Stimulated activated CD4-positive, alpha-beta T cell treated with anti-CD3 and anti-CD28 coated beads, TNF-alpha, amount 100 ng/mL, for 1 hour (primary cell): ENCODE measurements at places on chromosomes 12 and 14.

DNA sequence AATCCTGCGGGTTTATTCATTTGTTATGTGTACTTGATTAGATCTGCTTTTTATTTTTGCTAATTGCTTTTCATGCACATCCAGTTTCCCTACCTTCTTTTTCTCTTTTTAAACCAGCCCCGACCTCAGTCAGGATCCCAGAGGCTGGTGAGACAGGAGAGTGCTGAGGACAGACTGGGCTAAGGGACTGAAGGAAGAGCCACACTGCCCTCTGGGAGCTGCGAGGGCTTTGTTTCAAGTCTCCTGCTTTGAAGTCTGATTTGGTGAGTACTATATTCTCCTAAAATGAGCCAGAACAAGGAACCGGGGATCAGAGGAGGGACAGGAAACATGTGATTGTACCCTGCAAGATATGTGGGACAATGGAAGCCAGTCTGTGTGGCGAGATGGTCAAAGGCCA, 23.9 kb downstream of the PRICKLE1 start:
- DNase-seq, result no peak

- DNase-seq, result no peak
Observed at GRCh38 chr12:90290980-90291975, 582.6 kb upstream of the ATP2B1 start.

GRCh38 chr12:5429741-5430557, 2.0 kb upstream of the NTF3 start:
- no peak for DNase-seq

DNA sequence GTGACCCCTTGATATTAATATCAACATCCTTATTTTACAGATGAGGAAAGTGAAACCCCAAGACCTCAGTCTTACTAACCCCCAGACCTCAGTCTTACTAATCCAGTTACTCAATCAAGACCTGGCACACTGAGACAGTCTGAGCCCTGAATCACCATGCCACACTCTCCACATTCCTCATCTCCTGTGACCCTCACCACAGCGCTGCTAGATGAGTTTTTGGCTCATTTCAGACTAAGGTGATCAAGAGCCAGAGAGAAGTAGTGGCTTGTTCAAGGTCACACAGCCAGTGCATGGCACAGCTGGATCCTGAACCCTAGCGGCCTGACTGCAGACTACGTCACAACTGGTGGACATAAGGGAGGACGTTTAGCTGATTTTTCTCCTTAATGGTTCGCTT, 579.2 kb downstream of the BCL11B start:
- no peak for DNase-seq

- DNase-seq, result no peak
Observed at GRCh38 chr12:74900232-74900631, 309.4 kb downstream of the KCNC2 start.

GRCh38 chr12:103198499-103198898, 241.0 kb downstream of the ASCL1 start:
- no peak for DNase-seq

DNA sequence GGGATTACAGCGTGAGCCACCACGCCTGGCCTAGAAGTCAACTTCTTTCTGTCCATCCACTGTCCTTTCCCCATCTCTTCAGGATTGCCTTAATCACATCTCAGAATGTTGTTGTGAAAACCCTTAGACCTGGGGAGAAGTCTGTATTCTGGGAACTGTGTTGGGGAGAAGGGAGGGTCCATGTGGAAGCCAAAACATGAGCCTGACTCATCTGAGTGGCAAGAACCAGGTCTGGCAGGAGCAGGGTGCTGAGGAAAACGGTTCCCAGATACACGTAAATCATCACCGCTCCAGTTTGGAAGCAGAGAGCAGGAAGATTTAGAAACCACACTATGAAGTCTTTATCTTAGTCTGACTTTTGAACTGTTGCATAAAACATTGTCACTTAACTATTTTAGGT, 245.6 kb upstream of the RGS6 start:
- no peak for DNase-seq

DNA sequence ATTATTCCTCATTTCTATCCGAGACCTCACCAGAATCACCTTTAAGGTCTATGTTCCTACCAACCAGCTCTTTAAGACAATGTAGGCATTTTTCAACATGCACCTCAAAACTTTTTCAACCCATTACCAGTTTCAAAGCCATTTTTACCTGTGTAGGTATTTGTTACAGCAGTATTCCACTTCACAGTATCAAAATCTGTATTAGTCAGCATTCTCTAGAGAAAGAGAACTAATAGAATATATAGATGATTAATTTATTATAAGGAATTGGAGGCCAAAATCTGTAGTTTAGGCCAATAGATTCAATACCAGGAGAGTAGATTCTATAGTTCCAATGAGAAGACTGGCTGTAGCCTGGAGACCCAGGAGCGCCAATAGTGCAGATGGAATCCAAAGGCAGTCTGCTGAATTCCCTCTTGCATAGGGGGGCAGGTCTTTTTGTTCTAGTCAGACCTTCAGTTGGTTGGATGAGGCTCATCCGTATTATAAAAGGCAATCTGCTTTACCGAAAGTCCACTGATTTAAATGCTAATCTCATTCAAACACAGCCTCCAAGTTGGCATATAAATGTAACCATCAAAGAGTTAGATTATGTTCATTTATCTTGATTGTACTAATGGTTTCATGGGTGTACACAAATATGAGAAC, 151.6 kb upstream of the SYT1 start:
- DNase-seq, result no peak

- DNase-seq, result no peak
Observed at GRCh38 chr14:32470161-32470715, 141.1 kb downstream of the AKAP6 start.

- peak; percentile 36 for DNase-seq
Observed at GRCh38 chr12:6827437-6827911, 733 bp upstream of the P3H3 start.

DNA sequence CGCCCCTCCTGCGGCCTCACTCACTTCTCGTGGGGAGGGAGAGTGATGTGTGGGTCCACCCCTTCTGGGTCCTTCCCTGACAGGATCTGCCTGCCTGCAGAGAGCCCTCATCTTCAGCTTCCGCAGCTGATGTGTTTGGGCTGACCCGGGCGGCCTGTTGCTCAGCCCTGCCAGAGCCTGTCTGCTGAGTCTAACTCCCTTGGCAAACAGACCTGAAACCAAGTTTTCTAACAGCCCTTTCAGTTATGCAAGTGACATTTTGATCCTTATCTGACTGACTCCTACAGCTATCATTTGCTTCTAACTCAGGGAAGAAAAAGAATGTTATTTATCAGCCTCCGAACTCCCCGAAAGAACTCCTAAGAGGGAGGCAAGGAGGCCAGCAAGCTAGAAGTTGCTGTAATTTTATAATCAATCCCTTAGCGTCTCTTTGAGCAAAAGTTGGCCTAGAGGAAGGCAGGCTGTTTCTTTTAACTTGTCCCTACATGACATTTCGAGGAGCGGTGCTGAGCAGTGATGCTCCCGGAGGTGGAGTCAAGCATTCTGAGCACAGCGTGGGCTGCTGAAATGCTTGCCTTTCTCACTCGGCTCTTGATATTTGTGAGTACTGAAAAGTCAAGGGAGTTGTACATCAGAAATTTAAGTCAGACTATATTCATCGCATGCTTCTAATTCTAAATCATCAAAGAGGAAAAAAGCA, 31.5 kb upstream of the CACNA2D4 start:
- DNase-seq, result no peak

DNA sequence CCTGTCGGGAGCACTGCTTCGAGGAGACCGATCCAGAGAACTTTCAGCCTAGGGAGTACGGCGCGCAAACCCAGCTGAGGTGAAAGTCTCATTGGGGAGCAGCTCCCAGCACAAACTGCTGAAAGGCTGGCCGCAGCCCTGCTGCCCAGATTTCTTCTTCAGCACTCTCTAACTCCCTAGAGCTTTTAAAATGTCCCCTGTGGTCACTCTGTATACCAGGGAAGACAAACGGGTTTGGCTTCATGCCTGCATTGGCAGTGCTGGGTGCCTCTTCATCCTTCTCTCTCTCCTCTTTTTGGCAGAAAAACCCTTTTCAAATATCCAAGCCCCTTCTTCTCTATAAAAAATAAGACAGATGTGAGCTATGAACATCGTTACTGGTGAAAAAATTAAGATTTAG, 34.9 kb downstream of the BBS10 start:
- no peak for DNase-seq

DNA sequence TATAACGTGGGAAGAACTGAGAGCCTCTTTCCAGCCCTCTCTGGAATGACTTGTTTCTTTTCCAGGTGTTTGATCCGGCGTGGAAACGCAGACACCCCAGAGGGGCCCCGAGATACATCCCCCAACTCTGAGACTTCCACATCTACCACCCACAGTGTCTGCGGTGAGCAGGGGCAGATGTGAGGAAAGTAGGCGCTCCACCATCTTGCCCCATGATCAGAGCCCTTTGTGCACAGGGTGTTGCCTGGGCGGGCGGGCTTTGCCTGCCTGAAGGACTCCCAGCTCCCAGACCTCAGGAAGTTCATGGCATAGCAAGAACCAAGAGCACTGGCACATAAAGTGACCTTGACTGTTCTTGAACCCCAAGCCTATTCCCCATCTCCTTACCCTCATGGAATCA, 2.8 kb downstream of the CARMIL3 start:
- no peak for DNase-seq

- no peak for DNase-seq
Observed at GRCh38 chr14:37254411-37254947, 56.7 kb downstream of the MIPOL1 start.

DNA sequence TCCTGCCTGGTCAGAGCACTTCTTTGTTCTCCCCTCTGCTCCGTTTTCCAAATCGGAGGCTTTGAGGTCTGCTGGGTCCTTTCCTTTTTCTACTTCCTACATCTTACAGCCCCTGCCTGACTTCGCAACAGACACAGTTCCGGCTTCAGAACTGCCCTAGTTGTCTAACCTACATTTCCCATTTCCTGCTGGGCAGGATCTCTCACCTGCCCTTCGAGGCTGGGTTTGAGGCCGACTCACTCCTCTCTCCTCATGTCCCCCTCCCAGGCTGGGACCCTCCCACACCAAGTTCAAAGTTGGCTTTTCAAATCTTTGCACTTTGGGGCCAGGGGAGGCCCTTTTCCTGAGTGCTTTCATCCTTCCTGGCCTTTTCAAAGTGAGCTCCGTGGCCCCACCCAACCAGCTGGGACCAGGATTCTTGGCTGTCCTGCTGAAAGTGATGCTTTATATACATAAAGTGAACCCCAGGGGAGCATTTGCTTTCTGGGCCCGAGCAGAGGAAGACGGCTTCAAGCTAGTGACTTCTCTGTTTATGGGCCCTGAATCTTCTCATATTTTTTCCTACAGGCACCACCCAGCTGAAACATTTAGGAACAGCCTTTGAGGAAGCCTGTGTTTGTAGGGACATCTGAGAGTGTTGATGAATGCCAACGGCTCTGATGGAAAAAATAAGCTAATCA, 281.0 kb upstream of the CRY1 start:
- no peak for DNase-seq

GRCh38 chr14:34098045-34098984, 147.4 kb upstream of the EGLN3 start:
- DNase-seq, result no peak

DNA sequence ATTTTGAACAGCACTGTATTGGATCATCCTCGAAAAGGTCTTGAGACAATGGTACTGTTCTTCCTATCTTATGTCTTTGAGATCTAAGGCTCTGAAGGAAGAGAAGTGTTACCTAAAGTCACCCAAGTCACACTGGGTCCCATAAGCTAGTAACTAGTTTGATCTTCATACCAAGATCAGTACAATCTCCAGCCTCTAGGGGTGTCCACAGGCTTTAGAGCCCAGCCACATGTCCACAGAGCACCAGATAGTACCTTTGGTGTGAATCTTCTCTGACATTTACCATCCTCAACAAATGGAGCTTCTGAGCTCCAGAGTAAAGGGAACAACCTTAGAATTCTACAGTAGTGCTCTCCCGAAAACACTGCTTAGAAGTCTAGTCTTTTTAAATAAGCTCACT, 78.7 kb downstream of the KSR2 start:
- no peak for DNase-seq

DNA sequence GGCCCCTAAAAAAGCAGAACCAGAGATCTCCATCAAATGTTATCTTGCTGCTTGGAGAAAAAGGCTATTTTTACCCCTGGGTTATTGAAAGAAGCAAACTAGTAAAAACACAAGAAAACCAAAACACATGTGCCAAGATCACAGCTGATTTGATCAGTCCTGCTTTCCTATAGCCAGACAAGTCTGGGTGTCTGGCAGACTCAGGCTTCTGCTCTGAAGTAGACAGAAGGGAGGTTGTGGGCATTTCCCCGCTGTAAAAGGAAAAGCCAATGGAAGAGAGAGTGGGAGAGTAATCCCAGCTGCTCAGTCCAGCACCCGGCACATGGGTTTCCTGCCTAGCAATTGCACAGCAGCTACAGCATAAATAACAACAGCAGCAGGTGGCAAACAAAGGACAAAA, 177.9 kb downstream of the PHLDA1 start:
- DNase-seq, result no peak

GRCh38 chr14:102249041-102249440, 55.9 kb downstream of the MOK start:
- DNase-seq, result no peak

DNA sequence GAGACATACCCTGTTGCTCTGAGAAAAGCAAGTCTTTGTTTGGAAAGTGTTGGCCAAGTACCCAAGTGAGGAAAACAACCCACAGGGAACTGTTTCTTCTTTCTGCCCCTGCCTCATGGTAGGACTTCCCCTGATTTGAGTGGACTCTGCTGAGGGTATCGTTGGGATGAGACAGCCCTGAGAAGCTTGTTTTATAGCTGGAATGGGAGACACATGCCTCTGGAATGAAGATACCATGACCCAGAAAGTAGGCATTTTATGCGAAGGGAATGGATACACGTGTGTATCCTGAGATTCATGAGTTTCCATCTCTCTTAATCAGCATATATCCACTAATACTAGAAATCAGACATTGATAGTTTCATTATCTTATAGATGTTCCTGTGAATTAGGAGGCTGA, 382.3 kb downstream of the ATP23 start:
- no peak for DNase-seq

DNA sequence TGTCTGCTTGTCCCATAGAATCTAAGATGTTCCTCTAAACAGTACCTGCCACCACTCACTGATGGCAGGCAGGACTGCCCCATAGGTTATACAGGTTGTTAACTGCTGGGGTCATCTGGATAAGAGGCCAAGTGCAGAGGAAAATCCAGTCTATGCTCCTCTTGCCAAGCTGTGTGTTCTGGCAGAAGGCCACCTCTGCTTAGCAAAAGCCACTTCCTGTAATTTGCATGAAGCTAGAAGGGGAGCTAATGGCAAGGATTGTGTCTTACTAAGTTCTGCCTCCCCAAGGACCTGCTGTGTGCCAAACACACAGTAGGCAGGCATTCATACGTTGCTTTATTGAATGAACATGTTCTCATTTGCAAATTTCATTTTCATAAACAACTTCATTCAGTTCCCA, 445.4 kb downstream of the BCL11B start:
- no peak for DNase-seq

GRCh38 chr12:105220929-105221290, 15.1 kb downstream of the APPL2 start:
- no peak for DNase-seq

DNA sequence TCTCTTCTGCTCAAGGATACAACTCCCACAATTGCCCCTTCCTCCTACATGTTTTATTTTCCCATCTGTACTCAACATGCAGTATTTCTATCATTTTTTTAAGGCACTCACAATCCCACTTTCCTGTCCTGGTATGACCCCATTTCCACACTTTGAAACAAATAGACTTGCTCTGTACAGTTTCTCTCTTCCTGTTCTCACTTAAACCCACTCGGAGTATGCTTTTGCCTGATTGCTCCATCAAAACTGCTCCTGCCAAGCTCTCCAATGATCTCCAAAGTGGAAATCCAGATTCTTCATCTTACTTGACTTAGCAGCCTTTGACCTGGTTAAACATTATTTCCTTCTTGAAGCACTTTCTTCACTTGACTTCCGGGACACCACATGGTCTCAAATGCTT, 384.5 kb downstream of the SEC23A start:
- no peak for DNase-seq
